ENCODE measurements at places on chromosomes 5 and 9.

GRCh38 chr5:67211926-67212325 lies 15.3 kb upstream of the CD180 start:
- ATAC-seq: no peak

- ATAC-seq: no peak
Observed at GRCh38 chr9:135279385-135279784, 191.9 kb downstream of the OLFM1 start.

DNA sequence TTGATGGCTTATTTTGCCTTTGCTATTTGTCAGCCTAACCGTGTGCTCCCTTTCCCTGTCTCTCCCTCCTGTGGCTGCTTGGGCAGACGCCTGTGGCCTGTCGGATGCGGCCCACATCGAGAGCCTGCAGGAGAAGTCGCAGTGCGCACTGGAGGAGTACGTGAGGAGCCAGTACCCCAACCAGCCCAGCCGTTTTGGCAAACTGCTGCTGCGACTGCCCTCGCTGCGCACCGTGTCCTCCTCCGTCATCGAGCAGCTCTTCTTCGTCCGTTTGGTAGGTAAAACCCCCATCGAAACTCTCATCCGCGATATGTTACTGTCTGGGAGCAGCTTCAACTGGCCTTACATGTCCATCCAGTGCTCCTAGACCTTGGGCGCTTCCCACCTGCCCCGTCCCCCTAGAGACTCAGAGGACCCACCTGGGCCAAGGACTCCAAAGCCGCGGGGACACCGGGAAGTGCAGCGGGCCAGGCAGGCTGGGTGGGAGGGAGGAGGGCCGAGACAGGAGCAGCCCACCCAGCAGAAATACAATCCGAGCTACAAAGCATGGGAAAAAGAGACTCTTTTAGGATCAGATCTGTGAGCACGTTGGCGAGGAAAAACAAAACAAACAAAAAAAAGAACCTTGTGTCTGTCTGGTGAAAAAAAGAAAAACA lies 10.6 kb downstream of the NR2F1 start:
- no peak for ATAC-seq

GRCh38 chr5:96611946-96612345 lies 50.2 kb upstream of the CAST start:
- no peak for ATAC-seq

- no peak for ATAC-seq
Observed at GRCh38 chr5:136120529-136120928, 12.1 kb upstream of the SMAD5 start.

DNA sequence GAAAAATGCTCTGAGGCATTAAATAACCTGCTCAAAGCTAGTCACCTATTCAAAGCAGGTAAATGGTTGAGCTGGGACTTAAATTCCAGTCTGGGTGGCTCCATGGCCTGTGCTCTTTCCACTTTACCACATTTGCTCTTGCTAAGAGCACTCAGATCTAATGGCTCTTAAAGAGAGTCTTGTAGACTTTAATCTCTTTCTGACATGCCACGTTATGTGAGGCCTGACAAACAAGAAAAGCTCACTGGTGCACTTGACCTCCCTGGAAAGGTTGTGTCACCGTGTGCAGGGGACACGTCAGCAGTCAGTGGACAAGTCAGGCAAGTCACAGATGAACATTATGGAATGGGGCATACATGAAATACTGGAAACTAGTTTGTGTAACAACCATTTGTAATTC lies 129.9 kb upstream of the RPS23 start:
- no peak for ATAC-seq

DNA sequence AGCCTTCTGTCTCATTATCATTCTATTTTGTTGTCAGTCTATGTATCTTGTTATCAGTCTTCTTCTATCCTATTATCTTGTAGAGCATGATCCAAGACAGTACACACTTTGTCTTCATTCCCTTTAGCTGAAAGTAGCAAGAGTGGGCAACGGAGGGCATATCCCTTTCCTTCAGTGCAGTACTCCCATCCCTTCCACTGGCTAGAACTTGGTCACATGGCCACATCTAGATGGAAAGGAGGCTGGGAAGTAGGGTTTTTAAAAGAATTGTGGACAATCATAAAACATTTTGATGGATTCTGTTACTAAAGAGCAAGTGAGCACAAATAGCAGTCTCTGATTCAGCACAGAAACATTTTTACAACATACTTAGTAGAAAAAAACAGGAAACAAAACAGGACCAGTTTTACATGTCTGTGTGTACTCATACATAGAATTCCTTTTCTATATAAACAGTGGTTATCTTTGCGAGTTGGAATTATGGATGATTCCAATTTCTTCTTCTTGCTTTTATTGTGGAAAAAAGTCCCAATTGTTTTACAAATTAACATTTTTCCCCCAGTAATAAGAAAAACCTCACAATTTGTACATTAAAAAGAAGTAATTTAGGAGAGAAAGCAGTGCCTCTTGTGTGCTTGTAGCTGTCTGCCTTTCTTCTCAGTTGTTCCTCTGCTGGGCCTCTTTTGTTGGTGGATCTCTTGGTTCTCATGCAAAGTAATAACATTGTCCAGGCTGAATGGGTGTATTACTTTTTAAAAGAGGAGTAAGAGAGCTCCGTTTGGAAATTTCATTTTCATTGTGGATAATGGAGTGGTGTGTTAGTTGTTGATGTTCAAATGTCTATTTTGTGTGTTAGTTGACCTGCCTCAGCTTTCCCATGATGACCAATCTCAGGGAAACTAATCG lies 410.9 kb upstream of the TRPC7 start:
- ATAC-seq: no peak

GRCh38 chr9:16013366-16013765 lies 460.5 kb downstream of the CCDC171 start:
- ATAC-seq: no peak

DNA sequence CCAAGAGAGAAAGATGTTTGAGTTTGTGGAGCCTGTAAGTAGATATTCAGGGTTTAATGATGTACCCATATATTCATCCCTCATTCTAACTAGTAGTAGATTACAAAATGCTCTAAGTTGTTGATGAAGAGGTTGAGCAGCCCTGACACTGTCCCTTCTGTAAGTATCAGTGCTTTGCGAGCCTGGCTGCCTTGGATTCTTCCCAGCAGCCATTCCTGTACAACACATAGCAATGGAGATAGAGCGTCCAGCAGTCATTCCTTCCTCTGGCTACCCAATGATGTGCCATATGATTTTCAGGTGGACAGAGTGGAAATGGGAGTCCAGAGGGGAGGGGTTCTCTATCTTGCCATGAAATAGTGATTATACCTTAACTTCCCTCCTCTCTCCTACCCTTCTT lies 124.1 kb downstream of the ARHGAP26 start:
- ATAC-seq: no peak

DNA sequence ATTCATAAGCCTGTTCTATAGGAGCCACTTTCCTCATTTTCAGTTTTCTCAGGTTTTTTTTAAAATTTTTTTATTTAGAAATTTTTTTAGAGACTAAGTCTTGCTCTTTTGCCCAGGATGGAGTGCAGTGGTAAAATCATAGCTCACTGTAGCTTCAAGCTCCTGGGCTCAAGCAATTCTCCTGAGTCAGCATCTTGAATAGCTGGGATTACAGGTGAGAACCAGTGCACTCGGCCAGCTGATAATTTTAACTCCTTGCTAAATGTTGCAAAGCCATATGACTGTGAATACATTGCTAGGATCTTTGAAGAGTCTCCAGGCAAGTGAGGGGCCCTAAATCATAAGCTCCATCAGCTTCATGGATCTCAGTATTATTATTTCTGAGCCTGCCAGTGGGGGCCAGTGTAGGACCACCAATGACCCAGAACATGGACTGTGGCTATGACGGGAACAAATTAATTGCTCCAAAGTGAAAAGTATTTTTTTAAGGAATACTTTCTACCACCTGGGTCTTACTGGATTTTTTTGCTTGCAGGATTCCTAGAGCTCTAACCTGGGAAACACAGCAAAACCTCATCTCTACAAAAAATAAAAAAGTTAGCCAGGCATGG lies 5.7 kb upstream of the GAPVD1 start:
- ATAC-seq: peak; percentile 41

DNA sequence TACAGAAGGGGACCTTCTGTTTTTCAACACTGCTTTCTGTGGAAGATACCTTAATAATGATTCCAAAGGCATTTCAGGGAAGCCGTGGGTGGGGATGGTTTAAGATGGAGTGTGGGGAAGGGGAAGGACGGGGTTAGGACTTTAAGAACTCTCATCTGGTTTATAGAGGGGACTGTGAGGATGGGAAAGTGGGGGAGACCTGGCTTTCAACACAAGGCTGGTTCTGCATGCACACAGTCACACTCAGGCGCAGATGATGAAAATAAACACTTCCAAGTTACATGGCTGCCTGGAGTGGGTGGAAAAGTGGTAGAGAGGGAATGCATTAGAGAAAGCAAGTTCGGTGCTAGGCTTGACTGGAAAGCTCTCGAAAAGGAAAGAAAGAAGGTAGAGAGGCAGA lies 4.9 kb downstream of the MSANTD3 start:
- no peak for ATAC-seq

GRCh38 chr9:109887079-109887478 lies 107.1 kb downstream of the PALM2AKAP2 start:
- peak; percentile 89 for ATAC-seq

- ATAC-seq: no peak
Observed at GRCh38 chr5:127997201-127997704, 86.3 kb upstream of the SLC12A2 start.

GRCh38 chr5:166073901-166074581 lies 2217.4 kb upstream of the WWC1 start:
- ATAC-seq: no peak

DNA sequence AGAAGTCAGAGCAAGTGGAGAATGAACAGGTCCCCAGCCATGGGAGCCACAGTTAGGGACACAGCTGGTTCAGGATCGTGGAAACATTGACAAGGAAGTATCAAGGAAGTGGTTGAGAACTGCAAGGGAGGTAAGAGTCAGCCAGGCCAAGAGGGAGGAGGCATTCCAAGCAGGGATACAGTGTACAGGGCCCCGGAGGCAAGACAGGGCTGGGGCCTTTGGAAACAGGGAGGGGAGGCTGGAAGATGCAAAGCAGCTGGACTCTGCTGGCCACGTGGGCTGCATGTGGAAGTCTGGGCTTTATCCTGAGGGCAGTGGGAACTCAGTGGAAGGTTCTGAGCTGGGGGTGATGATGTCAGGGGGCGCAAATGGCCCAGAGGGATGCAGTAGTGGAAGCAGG lies 14.2 kb downstream of the CCDC180 start:
- no peak for ATAC-seq

- no peak for ATAC-seq
Observed at GRCh38 chr5:177369645-177370440, 12.1 kb downstream of the RGS14 start.

- ATAC-seq: no peak
Observed at GRCh38 chr5:16886366-16886736, 49.7 kb downstream of the MYO10 start.

GRCh38 chr9:120438836-120439546 lies 141.0 kb downstream of the CDK5RAP2 start:
- no peak for ATAC-seq

DNA sequence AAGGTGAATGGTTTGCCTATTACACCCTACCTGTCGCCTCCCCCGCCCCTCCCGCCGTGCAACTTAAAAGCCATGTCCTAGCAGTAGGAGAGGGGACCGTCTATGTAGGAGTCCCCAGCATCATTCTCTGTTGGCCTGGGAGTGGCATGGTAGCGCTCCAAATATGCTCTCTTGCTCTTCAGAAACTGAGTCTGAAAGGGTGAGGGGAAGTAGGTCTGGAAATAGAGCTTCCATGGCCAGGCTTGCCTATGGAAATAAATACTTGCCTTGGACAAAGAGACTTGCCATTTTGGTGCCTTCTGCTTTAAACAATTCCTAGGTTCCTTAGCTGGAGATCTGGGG lies 1.4 kb downstream of the RGS7BP start:
- no peak for ATAC-seq

DNA sequence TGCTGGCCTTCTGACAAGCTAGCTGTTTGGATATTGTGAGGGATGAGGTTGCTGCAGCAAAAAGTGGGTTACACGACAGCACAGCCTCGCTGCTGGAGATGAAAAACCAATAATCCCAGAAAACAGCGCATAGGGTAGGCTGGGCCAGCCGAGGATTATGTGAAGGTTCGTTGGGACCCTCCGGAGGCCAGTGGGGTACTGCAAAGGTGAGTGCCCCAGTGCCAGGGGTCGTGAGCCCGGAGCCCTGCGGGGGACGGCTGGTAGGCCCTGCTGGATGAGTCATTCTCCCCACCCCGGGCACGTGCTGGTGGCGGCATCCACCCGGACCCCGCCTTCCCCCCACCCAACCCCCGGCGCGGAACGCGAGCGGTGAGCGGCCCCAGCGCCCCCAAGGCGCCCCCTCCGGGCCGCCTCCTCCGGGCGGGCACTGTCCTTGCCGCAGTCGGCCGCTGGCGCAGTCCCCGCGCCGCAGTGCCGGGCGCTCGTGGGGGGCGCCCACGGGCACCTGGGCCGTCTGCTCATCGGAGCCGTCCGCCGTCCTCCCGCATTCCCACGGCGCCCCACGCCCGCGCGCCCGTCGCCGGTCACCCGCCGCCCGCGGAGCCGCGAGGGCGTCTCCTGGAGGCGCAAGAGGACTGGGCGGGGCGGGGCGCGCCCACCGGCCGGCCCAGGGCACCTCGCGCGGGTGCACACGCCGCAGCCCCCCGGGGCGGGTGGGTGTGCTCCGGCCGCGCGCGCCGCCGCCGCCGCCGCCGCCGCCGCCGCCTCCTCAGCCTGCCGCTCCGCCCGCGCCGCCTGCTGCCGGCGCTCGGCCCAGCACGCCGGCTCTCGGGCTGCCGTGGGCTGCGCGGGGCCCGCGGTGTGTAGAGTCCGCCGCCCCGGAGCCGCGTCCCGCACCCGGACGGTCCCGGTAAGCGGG lies at the start of gene PHF24:
PHF24 (plus strand) TSS at position 794 of the 919 bp plus-strand sequence. CDS start 13,014 bp downstream, outside the sequence.
- ATAC-seq: peak; percentile 96

DNA sequence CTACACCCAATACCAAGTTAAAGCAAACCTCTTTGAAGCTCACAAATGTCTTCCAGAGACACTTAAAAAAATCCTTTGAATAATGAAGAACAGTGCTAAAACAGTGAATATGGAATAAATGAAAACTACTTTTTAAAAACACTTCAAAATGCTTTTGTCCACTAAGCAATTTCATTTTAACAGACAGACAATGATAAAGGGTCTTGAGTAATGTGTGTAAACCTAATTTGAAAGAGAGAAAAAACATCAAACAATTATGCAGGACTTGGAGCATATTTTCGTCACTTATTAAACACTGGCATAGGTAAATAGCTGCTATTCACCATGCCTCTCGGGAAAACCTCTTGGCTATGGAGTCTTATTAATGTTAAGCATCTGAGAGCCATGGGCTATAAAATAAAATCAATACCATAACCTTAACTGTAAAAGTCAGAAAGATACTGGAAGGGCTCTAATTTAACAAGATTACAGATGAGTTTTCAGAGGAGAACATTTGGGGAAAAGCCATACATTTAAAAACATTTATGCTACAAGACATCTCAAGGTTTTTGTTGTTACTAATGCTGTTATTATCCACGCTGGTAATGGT lies 177.8 kb downstream of the NFIB start:
- ATAC-seq: peak; percentile 52

- ATAC-seq: no peak
Observed at GRCh38 chr5:8382456-8382855, 513.5 kb downstream of the MTRR start.

DNA sequence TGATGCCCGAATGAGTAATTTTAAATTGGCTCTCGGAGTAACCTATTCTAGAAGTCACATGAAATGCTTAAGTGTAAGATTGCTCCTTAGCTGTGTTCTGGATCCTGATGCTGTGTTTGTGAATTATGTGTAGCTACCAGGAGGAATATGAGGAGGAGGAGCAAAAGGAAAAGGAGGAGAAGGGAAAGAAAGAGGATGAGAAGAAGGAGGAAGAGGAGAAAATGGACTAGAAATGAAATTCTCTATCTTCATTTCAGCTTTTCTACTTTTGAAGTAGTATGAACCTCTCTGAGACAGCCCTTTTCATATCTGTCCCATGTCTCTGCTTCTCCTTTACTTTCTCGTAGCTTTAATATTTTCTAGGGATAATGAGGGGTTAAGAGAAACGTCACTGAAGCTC lies 119.4 kb upstream of the ACTBL2 start:
- ATAC-seq: no peak

All from motor neuron (in vitro differentiated cells).